ENCODE measurements at places on chromosomes 1 and 21.

- peak; percentile 37 for DNase-seq
These were observed at the start of gene ZFYVE9 for GRCh38 chr1:52141513-52142219. Gene ZFYVE9, plus strand, starts transcription at chr1:52142089. Its CDS starts 91,118 bp downstream, at chr1:52233207.

DNA sequence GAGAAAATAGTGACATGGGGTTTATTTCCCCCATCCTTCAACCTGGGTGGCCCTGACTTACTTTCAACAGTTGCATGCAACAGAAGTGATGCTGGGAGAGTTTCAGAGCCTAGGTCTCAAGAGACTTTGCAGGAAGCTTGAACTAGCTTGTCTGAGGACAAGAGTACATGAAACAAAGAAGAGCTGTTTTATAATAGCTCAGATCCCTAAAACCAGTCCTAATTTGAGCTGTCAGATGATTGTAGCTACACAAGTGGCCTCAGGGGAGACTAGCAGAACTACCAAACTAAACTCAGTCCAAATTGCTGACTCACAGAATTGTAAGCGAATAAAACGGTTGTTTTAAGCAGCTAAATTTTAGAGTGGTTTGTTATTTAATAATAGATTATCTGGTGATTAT, 17.1 kb downstream of the RC3H1 start:
- DNase-seq, result no peak

DNA sequence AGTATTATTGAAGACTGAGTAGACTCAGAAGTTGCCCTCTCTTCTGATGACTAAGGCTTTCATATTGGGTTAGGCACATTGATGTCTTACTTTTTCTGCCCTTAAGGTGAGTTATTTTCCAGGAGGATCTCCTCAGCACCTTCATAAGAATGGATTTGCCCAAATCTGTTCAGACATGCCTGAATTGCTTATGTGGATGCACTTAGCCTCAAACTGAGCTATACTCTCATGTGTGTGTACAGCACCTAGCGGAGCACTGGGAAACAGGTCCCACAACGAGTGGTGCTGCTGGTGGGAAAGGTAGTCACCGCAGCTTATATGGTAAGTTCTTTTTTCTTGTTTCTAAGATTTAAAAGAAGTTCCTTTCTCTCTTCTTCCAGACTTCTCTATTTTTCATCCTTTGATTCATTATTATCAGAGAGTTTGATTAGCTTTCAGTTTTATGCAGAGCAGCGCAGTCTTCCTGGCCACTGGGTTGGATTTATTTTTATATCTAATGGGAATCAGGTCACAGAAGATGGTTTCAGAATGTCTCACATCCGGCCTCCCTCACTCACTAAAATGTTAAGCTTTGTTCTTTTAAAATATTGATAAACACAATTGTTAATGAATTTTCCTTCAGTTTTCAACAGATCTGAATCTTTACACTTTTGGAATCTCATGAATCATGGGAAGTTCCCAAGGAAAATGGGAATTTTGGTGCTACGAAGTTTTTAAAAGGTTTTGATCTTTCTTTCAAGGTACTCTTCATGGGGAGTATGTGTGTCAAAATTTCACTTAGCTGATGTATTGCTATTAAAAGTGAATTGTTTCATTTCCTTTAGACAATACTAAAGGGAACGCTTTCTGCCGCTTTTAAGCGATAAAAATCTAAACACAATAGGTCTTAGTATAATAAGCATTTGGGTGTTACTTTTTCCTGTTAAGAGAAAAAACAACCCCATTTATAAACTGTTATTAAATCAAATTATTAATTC, 58.5 kb downstream of the EXTL2 start:
- DNase-seq, result no peak

DNA sequence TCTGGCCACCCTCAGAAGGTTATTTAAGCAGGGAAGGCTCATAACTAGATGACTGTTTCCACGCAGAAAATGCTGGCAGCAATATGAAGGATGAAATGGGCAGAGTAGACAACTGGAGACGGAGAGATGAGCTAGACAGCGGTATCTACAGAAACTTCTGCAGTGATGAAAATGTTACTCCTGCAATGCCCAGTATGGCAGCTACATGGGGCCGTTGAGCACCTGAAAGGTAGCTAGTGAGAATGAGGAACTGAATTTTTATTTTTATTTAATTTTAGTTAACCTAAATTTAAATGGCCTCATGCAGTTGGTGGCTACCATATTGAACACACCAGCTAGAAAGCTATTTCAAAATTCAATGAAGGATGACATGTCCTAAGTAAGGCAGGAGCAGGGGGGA, 27.3 kb downstream of the SIPA1L2 start:
- no peak for DNase-seq

DNA sequence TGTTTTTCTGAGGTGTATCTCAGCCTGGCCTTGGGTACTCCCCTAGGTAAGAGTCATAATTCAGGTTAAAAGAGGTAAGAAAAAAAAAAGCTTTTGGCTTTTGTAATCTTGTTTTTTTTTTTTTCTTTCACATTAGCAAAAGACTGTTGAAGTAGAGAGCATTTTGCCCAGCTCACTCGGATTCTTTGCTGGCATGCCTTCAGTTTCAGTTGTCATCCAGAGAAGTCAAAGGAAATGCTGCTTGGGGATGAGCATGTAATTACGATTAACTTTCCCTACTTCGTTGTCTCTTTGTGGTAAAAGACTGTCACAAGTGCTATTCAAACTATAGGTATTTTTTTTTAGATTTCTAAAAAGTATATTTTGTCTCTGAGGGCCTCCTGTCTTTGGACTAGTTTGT, 6.3 kb downstream of the BACH1 start:
- no peak for DNase-seq

DNA sequence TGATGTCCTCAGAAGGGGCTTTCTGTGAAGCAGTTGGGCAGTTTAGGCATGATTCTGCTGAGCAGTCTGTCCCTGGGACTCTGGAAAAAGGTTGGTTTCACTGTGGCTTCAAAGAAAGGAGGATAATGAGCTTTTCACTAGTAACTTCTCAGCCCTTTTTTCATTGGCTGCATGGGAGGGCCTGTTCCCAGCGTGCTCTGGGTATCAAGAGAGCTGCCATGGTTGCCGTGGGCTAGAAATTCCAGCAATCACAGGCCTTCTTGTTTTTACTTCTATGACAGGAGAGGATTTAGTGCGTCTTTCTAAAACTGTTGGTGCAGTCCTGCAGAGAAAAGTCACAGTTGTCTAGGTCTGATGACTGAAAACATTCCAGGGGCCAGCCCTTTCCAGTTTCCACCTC, 7.2 kb downstream of the SZRD1 start:
- no peak for DNase-seq

DNA sequence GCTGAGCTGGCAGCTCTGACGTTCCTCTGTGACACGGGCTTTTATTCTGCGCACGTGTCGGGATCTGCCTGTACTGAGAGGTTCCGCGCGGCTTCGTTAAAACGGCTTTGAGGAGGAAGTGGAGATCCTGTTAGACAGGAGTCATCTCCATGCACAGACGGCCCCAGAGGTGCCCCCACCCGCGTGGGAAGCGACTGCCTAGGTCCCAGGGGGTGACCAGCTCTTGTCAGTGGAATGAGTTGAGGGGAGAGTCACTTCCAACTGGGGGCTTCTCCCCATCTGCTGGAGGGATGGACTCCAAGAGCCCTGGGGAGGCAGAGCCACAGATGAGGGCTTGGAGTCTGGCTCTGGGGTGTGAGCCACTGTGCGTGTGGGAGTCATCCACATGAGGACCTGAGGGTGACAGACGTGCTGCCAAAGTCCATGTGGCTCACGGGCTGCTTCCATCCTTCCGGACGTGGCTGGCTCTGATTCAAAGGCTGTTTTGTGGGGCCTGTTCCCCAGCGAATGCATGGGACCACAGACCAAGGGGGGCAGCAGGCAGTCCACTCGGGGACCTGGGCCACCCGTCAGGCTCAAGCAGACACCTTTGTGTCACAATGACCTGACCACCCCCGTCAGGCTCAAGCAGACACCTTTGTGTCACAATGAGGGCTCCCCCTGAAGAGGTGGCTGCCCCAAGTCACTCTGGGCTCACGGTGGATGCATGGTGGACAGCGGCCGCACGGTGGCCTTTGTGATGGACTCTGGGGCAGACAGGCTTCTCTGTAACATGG, 26.8 kb downstream of the PTTG1IP start:
- no peak for DNase-seq

DNA sequence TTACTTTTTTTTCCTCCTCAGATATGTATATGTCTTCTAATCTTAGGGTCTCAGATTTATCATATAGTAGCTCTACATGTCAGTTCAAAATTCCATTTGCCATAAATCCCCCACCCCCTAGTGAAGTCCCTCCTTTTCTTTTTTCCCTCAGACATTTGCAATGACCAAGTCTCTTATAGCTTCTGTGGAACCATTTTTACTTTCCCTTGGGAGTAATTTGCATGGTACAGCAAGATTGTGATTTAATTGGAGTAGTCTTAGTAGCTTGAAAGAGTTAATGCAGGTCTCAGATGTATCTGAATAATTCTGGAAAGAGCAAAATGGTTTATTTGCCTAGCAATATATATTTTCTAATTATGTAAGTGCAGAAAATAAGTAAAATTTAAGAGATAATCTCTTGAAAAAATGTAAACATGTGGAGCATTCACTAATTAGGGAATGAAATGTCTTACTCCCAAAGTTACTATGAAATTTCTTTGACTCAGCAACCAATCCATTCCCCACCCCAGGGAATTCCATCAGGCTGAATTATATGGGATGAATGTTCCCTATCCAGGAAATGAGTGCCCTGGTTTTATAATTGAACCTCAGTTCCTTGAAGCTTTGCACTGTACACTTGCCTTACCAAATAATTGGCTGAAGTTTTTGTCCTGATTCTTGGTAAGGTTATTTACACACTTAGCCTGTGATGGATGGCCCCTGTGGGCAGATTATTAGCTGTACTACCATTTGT, 267.0 kb downstream of the DNM3 start:
- no peak for DNase-seq

GRCh38 chr1:172112576-172112975, 271.3 kb downstream of the DNM3 start:
- DNase-seq, result no peak

DNA sequence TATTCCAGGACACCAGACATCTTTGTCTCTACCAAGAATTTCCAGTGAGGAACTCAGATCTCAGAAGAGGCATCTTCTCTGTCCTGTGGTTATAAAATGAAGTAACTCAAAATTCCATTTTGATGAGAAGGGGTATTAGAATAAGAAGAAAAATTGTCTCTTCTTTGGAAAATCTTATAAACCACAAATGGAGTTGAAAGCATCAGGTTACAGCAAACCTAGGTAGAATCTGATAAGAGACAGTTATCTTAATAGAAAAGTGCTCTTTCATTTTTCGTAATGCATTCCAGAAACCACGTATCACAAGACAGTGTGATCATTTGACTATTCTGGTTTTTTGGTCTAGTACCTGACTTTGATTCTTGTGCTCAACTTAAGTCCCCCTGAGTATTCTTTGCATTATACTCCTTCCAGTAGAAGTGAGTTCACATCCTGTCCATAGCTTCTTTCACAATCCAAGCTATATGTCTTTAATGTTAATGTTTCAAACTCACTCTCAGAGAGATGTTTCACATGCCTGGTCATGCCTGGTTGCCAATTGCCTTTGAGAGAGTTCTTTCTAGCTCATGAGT, 120.9 kb upstream of the PRDX6 start:
- DNase-seq, result no peak

GRCh38 chr21:16145479-16145878, 415.7 kb downstream of the USP25 start:
- DNase-seq, result no peak

GRCh38 chr1:77081834-77082233, 137.4 kb downstream of the PIGK start:
- DNase-seq, result no peak

GRCh38 chr21:25515484-25516405, 91.5 kb downstream of the MRPL39 start:
- no peak for DNase-seq

DNA sequence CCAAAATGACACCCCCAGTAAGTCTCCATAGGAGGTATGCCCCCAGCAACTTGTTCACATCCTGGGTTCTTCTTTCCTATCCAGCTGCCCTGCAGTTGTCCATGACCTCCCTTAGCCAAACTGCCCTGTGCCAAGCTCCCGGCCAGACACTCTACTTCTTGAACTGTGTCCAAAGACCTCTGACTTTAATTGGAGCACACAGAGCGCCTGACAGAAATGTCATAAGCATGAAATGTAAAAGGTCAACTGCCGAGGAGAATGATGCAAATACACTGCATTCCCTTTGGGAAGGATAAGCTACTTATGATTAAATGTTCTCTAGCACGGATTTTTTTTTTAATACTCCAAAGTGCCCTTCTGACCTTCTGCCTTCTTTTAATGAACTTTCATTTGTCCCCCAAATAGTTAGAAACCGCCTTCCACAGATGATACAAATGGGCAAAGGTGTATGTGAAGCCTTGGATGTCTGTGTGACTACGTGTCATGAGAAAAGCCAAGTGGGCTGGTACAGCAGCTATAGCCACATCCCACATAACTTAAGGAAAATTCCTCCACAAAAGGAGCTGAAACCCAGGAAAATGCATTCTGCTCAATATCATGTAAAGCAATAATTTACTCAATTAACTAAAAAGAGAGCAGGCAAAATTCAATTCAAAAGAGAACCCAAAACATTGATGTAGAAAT, 26.8 kb downstream of the PALMD start:
- DNase-seq, result no peak

DNA sequence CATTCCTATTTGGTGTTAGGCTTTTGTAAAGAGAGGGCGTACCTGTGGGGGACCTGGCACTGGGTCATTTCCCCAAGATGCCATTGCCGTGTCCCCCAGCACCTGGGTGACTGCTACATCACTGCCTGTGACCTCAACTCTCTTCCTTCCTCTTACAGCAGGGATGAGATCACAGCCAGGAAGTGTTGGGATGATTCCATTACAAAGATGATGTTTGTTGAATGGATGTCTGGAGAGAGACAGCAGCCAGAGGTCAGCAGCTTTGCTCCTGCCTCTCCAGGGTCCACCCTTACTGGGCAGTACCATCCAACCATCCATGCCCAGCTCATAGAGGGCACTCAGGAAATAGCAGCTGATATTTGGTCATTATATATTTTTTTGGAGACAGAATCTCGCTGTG, 35.1 kb downstream of the TMEM51 start:
- no peak for DNase-seq

DNA sequence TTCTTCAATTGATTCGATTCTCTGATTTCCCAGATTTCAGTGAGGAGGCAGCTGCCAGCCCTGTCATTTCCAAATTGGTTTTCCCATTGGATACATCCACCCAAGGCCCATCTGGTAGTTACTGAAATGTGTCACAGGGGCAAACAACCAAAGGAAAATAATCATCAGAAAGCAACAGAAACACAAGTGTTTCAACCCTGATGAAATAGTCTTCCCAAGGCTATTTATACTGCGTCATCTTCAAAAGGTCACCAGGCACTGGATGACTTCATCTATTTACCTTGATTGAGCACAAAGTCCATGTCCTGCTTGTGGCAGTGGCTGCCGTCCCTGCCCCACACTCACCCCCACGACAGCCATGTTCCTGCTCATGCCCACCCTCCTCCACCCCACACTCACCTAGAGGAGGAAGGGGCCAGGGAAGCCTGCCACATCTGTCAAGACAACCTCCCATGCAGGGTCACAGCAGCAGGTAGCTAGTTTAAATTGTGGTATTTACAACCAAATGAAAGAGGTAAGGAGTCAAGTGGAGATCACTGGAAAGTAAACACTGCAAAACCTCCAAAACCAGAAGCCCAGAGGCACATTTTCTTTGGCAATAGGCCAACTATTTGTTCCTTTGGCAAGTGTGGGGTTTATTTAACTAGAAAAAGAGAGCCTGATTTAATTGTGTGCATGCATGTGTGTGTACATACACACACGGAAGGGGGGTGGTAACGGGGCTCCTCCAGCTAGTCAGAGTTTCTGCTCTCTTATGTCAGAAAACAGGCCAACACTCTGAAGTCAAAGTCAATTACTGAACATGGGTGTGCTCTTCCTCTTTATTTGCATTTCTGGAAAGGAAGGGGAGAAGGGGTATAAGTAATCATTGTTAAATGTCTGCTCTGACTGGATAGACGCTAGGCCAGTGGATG, 49.5 kb upstream of the RAB4A start:
- peak; percentile 68 for DNase-seq

Measured in Jurkat, Clone E6-1 (cell line).